ENCODE measurements at places on chromosomes 6 and 20. TPM values are rescaled to one million over a fixed set of nuclear protein-coding genes. Genes with fewer than 3 reads are reported as not detected.

Gene GPX5
- total RNA-seq = not detected

Gene HLA-DMB
- 73.1 TPM for total RNA-seq

Gene TREML1
- total RNA-seq = 1.2 TPM

Gene C6orf52
- 0.66 TPM for total RNA-seq

Gene NNAT
- not detected for total RNA-seq

Gene BPIFB3
- total RNA-seq = not detected

Gene SSTR4
- total RNA-seq = not detected

Gene WFDC12
- not detected for total RNA-seq

Gene TRIM40
- total RNA-seq = not detected

Gene BTNL2
- not detected for total RNA-seq

Gene C6orf118
- not detected for total RNA-seq
